Cerebellar nuclear complex (tissue), 1 donor: ENCODE measurements at places on chromosomes 5 and 9.
A peak's percentile ranks its signal among the peaks of the same experiment; 100 is the strongest.

- peak; percentile 57 for DNase-seq
These were observed 29.3 kb downstream of the PRRC2B start for GRCh38 chr9:131423171-131423581.

GRCh38 chr5:74275171-74275992 lies 365.1 kb downstream of the ENC1 start:
- DNase-seq, result no peak

- DNase-seq, result no peak
These were observed 149.5 kb upstream of the DHFR start for GRCh38 chr5:80804332-80804731.

DNA sequence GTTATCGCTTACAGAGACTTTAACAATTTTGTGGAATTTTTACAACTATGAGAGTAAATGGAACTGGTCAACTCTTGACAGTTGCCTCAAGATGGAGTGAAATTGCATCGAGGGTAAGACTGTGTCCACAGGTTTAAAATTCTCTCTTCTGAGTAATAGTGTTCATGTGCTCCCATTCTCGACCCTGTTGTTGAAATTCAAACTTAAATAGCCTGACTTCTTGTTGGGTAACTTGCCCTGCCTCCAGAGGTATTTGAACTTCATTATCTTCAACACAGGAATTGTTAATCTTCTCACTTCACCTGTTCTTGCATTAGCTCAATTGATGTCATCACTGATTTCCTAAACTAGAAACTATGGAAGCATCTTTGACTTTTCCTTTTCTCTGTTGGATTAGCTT lies 77.5 kb downstream of the PIP5K1B start:
- no peak for DNase-seq

DNA sequence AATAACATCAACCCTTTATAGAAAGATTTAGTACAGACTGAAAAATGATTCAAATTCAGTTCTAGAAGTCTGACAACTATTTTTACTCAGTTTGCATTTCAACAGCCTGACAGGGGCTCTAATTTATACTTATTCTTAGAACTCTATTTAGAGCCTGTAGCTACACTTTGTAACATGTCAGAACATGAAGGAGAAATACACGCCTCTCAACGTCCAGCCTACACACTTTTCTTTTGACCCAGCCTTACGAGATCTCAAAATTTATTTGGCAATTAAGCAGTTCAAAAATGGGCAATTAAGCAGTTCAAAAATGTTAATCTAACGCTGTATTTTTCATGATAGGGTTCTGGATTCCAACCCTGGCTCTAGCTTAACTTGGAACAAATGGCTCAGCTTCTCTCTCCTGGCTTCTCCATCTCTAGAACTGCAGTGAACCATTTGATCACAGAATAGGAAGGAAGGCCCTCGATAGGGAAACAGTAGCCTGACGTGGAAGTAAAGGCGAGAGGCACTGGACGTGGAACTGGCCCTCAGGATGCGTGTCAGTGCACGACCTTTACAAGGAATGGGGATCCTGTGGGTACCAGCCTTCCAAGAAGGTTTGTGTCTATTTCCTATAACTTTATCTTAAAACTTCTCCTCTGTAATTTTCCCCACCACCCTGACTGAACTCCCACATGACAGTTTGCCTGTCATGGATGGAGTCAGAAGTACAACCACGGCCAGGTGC lies 66.4 kb downstream of the PRRT1B start:
- no peak for DNase-seq

DNA sequence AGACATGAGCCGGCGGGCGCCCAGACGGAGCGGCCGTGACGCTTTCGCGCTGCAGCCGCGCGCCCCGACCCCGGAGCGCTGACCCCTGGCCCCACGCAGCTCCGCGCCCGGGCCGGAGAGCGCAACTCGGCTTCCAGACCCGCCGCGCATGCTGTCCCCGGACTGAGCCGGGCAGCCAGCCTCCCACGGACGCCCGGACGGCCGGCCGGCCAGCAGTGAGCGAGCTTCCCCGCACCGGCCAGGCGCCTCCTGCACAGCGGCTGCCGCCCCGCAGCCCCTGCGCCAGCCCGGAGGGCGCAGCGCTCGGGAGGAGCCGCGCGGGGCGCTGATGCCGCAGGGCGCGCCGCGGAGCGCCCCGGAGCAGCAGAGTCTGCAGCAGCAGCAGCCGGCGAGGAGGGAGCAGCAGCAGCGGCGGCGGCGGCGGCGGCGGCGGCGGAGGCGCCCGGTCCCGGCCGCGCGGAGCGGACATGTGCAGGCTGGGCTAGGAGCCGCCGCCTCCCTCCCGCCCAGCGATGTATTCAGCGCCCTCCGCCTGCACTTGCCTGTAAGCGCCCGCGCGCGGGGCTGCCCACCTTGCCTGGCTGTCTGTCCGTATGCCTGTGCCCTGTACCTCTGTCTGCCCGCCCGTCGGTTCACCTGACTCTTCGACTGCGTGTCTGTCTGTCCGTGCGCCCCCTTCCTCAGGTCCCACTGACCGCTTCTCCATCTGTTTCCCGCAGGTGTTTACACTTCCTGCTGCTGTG lies 412 bp downstream of the FGF18 start:
- DNase-seq, result no peak
